Activated T-cell treated with anti-CD3 and anti-CD28 coated beads, Interleukin-2, amount 50 U/mL, for 24 hours (primary cell): ENCODE measurements at places on chromosomes 2 and 18.

- peak; percentile 51 for DNase-seq
These were observed 31.1 kb upstream of the SATB2 start for GRCh38 chr2:199488772-199489400.

GRCh38 chr2:73704285-73704684 is 32.9 kb downstream of the TPRKB start:
- DNase-seq: no peak

DNA sequence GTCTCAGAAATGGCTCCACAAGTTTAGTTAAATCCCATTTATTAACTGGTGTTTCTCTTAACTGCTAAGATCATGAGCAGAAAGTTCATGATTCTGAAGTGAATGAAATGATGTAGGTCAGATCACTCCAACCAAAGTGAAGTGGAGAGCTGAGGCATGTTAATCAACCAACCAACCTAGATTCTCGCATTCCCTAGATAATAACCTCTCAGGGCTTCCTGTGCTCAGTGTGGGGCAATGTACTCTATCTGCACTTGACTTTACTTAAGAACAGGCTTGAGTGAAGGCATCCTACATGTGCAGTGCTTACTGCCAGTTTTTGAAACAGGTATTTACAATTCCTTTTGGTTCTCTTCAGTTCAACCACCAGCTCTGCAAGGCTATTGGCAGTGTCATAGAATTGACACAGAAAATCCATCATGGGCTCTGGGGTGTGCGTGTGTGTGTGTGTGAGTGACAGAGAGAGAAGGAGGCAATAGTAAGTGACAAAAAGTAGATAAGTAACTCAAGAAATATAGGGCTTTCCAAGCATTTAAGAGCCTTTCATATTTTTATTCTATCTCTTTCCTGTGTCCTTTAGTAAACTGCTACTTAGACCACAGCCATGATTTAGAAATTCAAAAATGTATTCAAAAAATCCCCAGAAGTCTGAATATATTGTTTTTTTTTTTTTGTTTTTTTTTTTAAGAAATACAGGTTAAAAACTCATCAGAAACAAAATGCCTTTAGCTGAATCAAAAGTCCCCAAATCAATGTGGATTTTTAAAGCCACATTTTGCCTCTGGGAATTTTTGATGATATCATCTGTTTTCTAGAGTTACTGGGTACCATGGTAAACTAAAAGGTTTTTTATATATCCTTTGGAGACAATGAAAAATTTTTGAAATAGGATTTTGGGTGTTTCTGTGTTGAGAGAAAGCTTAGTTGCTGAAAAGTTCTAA is 28.6 kb downstream of the DOCK10 start:
- no peak for DNase-seq

DNA sequence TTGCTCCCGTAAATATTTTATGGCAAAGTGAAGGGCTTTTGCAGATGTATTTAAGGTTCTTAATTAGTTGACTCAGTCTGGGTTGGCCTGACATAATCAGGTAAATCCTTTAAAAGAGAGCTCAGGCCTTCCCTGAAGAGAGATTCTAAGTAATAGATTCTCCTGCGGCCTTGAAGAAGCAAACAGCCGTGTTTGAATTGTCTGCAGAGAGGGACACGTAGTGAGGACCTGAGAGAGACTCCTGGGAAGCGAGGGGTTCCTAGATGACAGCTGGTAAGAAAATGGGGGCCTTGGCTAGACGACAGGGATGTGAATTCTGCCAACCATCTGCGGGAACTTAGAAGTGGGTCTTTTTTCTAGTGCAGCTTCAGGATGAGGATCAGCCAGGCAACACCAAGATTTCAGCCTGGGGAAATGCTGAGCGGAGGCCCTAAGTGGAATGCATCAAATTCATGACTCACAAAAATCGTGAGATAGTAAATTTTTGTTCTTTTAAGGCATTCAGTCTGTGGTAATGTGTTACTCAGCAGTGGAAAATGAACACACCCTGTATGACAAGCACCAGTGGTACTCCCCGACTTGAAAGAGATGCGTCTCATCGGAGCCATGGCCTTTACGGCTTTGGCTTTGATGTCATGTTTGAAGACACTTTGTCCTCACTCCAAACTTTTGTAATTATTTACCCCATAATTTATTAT is 62.1 kb upstream of the SMIM21 start:
- DNase-seq: no peak

- DNase-seq: no peak
These were observed 328.2 kb downstream of the ADCYAP1 start for GRCh38 chr18:1232867-1233266.

DNA sequence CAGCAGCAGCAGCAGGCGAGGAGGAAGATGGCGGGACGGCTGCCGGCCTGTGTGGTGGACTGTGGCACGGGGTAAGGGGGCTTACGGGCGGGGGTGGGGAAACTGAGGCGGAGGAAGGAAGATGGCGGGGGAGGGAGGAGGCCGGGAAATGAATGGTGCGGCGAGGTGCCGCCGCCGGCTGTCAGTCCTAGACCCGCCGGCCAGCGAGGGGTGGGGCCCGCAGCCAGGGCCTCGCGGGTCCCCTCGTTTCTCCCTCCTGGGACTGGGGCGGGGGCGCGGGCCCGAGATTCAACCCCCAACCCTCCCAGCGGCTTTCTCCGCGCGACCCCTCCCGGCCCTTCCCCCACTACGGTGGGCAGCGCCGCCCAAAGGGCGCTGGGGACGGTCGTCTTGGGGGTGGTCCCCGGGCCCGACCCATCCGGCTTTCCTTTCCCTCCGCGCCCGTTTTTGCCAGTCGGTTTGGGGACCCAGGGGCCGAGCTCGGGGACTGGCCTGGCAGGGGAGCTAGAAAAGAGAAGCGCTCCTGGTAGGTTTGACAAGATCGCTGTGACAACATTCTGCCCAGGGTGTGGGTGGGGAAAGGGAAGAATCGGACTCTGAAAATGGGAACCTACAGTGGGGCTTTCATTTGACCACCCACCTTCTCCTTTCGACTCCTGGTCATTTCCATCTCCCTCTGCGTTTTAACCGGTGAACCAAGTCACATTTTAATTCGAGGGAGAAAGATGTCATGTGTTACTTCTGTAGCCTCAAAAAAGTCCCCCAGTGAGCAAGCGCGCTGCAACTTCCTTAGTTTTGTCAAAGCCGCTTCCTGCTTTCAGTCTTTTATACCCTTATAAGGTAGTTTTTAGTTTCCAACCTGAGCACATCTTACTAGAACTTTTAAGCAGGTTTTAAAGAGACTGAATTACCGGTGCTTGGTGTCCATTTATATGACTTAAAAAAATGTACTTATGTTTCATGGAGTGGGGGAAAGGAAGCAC is 655 bp downstream of the ACTR3 start:
- peak; percentile 78 for DNase-seq

GRCh38 chr2:12675352-12675795 is 41.4 kb upstream of the TRIB2 start:
- no peak for DNase-seq

DNA sequence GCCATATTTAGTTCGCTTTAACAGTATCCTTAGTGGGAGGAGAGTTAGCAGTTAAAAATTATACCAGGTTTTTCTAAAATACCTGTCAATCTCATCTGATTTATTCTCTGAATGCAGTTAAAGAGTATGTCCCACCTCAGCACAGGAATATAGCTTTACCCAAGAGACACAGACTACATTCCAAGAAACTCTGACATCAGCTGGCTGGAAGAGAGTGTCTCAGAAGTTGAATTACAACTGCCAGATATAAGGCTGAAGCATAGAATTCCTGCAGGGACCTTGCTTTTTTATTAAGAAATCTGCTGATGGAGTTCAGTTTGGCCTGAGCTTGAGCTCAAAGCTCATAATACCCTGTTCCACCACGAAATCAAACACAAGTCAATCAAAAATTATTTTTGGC is 25.4 kb upstream of the CNTNAP5 start:
- DNase-seq: no peak

GRCh38 chr2:127559454-127559853 is 24.0 kb downstream of the MYO7B start:
- DNase-seq: no peak
